ENCODE measurements at places on chromosomes 12 and 14. TPM values are rescaled to one million over a fixed set of nuclear protein-coding genes. Genes with fewer than 3 reads are reported as not detected.

- no peak for DNase-seq
Measured at GRCh38 chr12:25382311-25383106, 131.8 kb upstream of the KRAS start.

GRCh38 chr14:81516986-81517797 lies 16.5 kb downstream of the SEL1L start:
- no peak for DNase-seq

GRCh38 chr14:65410640-65411039 lies 1.9 kb upstream of the FUT8 start:
- DNase-seq, result no peak

DNA sequence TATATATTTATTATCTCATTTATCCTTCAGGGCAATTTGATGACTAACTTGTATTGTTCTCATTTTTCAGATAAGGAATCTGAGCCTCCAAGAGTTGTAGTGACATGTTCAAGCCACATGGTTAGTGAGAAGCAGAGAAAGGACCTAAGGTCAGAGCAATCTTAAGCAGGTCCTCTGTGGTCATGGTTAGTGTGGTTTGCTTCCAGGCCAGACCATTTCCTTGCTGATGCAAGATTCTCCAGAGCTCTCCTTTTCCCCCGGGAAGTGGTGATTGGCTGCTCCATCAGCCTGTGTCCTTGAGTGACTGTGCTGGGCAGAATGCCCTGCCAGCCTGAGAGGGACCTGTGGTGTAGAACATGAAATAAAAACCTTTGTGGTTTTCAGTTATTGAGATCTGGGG lies 141.3 kb downstream of the KTN1 start:
- no peak for DNase-seq

GRCh38 chr12:125674554-125675338 lies 609.5 kb downstream of the AACS start:
- no peak for DNase-seq

DNA sequence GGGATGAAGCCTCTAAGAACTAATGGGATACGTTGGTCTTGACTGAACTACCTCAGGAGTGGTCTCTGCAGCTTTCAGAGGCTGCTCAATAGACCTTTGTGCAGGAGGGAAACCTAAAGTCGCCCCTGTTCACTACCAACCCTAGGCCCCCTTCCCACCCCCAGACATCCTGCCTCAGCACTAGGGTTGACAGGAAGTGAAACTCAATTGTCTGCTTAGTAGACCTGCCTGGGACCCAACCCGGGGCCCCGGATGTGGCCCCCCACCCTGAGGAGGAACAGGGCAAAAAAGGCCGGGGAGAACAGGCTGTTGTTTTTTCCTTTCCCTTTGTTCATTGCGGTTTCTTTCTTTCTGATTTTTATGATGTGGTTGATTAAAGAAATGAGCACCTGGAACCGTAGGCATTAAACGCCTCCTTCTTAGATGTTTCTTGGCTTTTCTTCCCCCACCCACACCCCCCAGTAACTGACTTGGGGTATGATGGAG lies 1.6 kb upstream of the DGKA start:
- DNase-seq, result no peak

- DNase-seq, result peak; percentile 13
Measured at GRCh38 chr12:44774815-44775411, 101.2 kb downstream of the NELL2 start.

- no peak for DNase-seq
Measured at GRCh38 chr12:64864319-64864718, 39.9 kb downstream of the TBC1D30 start.

Gene DPY19L2
- total RNA-seq, result 22.0 TPM

Gene MLXIP
- 57.0 TPM for total RNA-seq

Gene GSG1
- not detected for total RNA-seq

Gene SLC5A8
- total RNA-seq, result not detected

Measured in tibial nerve (tissue), 4 donors.